ENCODE measurements at places on chromosomes 6 and 20. TPM values are rescaled to one million over a fixed set of nuclear protein-coding genes. Genes with fewer than 3 reads are reported as not detected.

DNA sequence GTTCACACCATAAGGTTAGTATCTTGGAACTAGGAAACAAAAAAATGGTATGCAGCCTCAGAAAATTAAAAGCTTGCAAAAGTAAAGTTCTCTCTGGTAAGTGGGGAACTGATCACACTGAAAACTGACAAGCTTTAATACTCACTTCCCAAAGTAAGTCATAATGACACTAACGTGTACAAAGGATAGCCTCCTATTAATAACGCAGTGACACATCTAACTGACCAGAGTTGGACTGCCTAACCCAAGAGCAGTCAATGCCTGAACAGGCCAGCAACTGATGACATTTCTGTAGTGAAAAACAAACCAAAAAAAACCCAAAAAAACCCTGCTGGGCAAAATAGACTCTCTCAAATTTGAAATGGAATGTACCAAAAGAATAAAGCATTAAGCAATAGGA is 30.7 kb downstream of the CHD6 start:
- no peak for DNase-seq

DNA sequence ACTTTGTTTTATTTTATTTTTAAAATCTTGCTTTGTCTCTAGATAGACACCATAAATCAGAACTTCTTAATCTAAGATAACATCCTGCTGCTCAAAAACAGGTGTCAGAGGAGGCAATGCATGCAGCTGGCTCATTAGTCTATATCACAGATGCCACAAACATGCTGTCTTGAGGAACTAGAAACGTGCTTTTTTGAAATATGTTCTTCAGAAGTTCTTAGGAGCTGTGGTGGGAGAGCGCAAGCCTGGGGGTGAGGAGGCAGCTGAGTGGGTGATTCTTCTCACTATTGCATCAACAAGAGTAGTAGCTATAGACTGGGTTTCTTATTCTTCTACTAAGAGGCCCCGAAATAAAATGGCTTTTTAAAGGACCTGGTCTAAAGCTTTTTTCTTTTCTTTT is 23.4 kb downstream of the IL22RA2 start:
- no peak for DNase-seq

DNA sequence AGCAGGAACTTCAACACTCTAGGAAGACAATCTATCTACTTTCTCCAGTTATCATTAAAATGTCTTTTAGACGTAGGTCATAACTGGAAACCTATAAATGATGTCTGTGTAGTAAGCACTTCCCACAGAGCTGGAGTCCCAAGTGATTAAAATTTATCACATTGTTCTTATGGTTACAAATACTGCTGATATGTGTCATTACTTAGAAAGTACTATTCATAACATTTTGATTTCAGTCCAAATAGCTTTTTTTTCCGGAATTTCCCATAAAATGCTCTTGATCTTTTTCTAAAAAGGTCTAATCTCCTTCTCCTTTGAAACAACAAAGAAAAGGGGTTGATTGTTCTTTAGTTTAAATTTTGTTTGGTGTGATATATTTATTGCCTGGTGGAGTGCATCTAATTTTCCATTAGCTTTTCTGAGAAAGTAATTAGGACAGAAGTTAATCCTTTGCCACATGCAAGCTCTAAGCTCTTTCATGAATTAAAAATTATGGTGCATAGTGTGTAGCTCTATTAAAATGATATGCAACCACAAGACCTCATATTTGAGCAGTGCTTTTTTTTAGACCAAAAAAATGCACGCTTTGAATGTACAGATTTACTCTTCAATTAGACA is 132.7 kb upstream of the TCF21 start:
- no peak for DNase-seq

DNA sequence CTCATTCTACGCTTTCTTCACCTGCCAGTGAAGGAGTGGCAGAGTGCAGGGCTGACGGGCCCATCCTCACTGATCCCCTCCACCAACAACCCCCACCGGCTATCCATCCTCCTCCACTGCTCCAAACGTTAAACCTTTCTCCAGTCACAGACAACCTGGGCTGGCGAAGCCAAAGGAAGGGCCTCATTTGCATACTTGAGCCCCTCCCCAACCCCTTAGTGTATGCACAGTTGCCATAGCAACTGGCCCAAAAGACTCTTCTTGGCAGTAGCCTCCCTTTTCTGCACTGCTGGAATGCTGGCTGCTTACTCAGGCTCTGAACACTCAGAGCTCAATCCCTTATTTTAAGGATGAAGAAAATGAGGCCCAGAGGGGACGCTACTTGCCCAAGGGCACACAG is 130.3 kb downstream of the GRM4 start:
- DNase-seq = no peak

- DNase-seq = no peak
These were observed 9.8 kb upstream of the ID1 start for GRCh38 chr20:31595380-31595653.

Gene RSPO3
- not detected for total RNA-seq

Gene MRPL18
- total RNA-seq = 223 TPM

GRCh38 chr20:4162766-4163165 is 147.4 kb upstream of the RNF24 start:
- DNase-seq = no peak

GRCh38 chr6:1076531-1077459 is 235.1 kb upstream of the FOXQ1 start:
- DNase-seq = no peak

DNA sequence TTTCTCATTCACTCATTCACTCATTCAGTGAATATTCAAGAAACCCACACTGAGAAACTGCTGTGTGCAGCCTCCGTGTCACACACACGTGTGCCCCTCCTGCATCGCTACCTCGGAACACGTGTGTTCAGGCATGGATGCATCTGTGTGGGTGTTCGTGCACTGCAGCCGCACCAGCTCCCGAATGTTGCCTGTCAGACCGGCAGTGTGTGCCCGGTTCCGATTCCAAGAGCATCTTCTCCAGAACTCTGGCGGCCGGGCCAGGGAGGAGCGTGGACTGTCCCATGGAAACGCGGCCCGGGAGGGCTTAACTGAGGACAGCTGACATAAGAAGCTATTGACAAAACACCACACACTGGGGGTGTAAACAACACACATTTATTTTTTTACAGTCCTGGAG is 216.0 kb downstream of the DLL1 start:
- no peak for DNase-seq

Gene HLA-DQB1
- total RNA-seq = 0.51 TPM

DNA sequence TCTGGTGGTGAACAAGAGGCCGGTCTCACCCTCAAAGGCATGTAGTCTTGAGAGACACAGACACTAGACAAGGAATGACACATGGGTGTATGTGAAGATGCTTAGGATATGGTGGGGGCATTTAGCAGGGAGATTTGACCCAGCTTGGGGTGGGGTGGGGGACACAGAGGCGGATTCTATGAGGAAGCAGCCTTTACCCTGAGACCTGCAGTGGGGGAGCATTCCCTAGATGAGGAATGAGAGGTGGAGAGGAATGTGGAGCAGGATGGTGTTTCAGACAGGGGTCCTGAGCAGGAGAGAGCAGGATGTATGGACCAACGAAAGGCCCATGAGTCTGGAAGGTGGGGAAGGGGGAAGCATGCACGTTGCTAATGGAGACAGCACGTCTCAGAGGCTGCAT is 57.8 kb downstream of the PHACTR3 start:
- no peak for DNase-seq

GRCh38 chr6:169145991-169146501 is 107.6 kb downstream of the THBS2 start:
- peak; percentile 61 for DNase-seq

Gene NMBR
- total RNA-seq = not detected

DNA sequence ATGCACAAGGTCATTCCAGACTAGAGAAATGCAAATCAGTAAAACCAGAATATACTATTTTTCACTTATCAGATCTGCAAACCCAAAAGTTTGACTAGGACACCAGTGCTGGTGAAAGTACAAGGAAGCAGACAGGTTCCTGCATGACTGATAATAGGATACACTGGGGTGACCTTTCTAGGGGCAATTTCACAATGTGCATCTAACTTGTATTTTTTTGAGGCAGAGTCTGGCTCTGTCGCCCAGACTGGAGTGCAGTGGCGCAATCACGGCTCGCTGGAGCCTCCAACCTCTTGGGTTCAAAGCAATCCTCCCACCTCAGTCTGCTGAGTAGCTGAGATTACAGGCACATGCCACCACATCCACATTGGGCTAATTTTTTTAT is 11.4 kb downstream of the COMMD7 start:
- DNase-seq = no peak

- no peak for DNase-seq
These were observed 85.6 kb upstream of the SSTR4 start for GRCh38 chr20:22949331-22950109.

DNA sequence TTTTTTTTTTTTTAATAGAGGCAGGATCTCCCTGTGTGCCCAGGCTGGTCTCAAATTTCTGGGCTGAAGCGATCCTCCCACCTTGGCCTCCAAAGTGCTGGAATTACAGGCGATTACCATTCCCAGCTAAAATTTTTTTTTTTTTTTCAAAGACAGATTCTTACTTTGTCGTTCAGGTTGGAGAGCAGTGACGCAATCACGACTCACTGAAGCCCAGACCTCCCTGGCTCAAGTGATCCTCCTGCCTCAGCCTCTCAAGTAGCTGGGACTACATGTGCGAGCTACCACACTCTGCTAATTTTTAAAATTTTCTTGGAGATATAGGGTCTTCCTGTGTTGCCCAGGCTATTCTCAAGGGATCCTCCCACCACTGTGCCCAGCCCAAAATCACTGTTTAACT is 58.0 kb upstream of the MYO6 start:
- peak; percentile 58 for DNase-seq

DNA sequence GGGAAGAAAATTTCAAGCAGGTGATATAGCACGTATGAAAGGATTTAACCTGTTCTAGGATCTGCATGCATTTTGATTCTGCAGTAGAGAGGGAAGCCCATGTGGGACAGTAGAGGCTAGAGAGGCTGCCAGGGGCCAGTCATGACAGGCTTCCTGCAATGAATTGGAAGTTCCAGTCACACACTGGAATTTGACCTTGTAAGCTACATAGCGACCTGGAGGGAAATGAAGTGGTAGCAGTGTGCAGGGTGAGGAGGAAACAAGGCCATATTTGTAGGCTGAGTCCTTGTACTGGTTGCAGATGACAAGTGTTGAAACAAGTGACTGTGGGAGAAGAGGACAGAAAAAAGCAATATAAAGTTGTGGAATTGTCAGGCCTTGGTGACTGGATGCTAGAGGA is 58.6 kb upstream of the OLIG3 start:
- DNase-seq = no peak

- DNase-seq = no peak
These were observed 8.6 kb downstream of the CDC40 start for GRCh38 chr6:110188791-110189190.

Gene OOEP
- not detected for total RNA-seq

- no peak for DNase-seq
These were observed 80.5 kb downstream of the SMLR1 start for GRCh38 chr6:130907687-130908086.

- DNase-seq = no peak
These were observed 10.6 kb downstream of the FARS2 start for GRCh38 chr6:5271926-5272325.

Gene PDE10A
- 6.8 TPM for total RNA-seq

- no peak for DNase-seq
These were observed 255.6 kb downstream of the KHDC1L start for GRCh38 chr6:72969666-72970065.

DNA sequence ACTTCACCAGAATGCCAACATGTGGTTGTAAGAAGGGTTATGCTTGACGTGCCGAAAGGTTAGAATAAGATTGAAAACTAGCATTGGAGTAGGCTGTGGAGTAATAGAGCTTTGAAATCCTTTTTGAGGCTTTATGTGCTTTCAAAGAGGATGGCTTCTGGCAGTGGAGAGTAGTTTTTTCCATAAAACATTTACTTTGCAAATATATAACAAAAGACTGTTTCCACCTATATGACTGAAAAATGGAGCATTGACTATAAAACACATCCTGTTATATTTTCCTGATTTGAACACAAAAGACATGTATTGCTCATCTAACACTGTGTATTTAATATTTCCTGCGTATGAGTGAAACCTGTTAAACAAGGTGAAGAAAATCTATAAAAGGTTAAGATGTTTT is 38.8 kb downstream of the ZFAND3 start:
- DNase-seq = no peak

Gene OTOR
- not detected for total RNA-seq

Gene TAB2
- total RNA-seq = 29.2 TPM

Gene CLDN20
- total RNA-seq = 0.54 TPM

Gene CAP2
- 16.4 TPM for total RNA-seq

- no peak for DNase-seq
These were observed 10.2 kb upstream of the TMEM242 start for GRCh38 chr6:157333537-157333936.

- peak; percentile 24 for DNase-seq
These were observed 30.8 kb downstream of the NHSL1 start for GRCh38 chr6:138468320-138469015.

DNA sequence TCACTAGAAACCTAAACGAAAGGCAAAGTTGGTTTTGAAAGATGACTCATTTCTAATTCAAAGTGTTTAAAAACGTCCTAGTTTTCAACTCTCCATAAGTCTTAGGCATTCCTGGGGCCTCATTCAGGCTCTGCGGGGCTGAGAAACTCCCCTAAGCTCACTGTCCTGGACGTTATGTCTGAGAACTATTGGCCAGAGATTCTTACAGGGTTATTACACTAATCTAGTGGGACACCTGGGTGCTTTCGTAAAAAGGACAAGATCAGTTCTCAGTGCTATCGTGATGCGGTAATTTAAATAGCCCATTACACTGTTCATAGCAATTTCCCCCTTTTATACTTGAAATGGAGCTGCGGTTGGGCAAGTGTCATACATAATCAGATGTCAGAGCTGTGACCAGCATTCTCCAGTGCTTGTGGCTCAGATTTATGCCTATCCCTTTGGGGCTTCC is 280.9 kb downstream of the QKI start:
- no peak for DNase-seq

Gene FRMD1
- not detected for total RNA-seq

Gene ZNF311
- total RNA-seq = 0.74 TPM

GRCh38 chr20:62549499-62550086 is 73.8 kb upstream of the GATA5 start:
- DNase-seq = no peak

Gene TREM2
- total RNA-seq = not detected

- no peak for DNase-seq
These were observed 58.6 kb upstream of the ZNF217 start for GRCh38 chr20:53652090-53652858.

Gene GABRR1
- total RNA-seq = not detected

Gene PRRT1
- total RNA-seq = not detected

GRCh38 chr6:157096522-157096921 is 226.8 kb downstream of the TMEM242 start:
- DNase-seq = no peak

Measured in Daoy (cell line).